ENCODE measurements at places on chromosomes 1 and 21.

GRCh38 chr1:170410401-170411166 lies 121.4 kb upstream of the GORAB start:
- no peak for DNase-seq

GRCh38 chr1:76136894-76137293 lies 62.3 kb downstream of the ST6GALNAC3 start:
- no peak for DNase-seq

GRCh38 chr1:169094897-169095569 lies 11.5 kb upstream of the ATP1B1 start:
- no peak for DNase-seq

DNA sequence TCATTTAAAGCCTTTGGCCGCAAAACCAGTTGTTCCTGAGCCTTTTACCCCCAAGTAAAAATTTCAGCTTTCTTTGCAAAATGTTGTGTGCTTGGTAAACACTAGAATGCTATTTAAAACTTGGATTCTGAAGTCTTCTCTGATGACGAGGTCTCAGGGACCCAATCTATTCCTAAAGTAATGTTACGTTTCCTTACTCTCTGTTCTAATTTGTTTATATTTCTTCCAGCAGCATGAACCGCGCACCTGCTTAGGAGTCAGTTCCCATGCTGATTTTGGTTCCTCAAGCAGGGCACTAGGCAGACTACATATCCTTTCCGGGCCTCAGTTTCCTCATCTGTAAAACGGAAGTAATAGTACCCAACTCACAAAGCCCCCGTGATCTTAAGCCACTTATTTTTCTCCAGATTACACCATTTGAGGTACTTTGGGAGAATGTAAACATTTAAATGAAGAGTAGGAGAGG lies 969 bp upstream of the ALDH4A1 start:
- DNase-seq = no peak

GRCh38 chr1:226772446-226773139 lies 33.5 kb upstream of the ITPKB start:
- DNase-seq = peak; percentile 43

DNA sequence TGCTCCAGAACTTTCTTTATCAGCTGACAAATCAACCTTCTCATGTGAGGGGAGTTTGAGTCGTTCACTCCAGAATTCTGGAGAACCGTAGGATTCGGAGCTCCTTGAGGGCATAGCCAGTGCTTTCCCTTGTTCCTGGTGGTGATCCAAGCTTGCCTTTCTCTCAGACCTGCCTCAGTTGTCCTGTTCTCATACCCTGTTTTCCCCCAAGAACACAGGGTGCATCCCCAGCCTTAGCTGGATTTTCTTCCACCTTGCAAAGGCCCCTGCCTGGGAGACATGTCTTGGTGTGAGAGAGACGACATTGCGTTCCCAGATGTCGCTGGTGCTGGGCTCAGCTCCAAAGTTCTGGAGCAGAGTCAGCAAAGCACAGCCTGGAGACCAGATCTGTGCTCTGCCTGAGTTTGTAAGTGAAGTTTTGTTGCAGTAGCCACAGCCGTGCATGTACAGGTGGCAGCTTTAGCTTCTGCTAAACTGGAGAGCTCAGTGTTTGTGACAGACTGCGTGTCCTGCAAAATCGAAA lies 40.0 kb downstream of the ABCG1 start:
- no peak for DNase-seq

DNA sequence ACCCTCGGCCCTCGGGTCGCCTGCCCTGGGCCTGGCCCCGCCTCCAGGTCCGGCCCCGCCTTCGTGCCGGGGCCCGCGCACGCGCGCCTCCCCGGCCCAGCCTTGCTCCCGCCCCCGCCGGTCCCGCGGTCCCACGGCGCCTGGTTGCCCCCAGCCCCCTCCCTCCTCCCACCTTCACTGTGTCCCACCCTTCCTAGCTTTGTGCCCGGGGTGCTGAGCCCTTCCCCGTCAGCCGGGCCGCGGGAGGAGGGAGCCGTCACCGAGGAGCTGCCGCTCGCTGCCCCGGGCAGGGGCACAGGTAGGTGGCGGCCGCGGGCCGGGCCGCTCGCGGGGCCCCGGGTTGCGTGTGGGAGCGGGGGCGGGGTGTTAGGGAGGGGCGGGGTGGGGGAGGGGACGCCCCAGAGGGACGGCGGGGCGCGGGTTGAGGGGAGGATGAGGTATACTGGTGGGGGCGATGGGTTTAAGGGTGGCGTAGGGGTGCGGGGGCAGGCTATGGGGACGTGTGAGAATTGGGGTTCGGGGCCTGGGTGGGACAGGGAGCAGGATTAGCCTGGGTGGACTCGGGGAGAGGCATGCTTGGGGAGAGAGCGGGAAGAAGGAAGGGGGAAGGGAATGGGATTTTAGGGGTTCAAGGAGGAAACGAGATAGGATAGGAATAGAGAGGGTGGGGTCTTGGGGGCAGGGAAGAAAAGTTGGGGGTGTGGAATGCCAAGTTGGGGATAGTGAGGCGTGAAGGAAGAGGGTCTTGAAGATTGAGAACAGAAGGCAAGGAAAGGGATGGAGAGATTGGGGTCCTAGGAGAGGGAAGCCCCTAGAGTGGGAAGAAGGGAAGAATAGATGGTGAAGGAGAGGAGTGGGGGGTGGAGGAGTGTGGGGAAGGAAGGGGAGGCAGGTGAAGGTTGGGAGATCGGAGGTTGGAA lies at the start of gene LRRC42:
LRRC42 (plus strand) TSS at position 99 of the 920 bp plus-strand sequence. CDS start 5,650 bp downstream, outside the sequence.
- peak; percentile 98 for DNase-seq

- no peak for DNase-seq
Observed at GRCh38 chr1:26350343-26350700, 3.6 kb downstream of the CRYBG2 start.

DNA sequence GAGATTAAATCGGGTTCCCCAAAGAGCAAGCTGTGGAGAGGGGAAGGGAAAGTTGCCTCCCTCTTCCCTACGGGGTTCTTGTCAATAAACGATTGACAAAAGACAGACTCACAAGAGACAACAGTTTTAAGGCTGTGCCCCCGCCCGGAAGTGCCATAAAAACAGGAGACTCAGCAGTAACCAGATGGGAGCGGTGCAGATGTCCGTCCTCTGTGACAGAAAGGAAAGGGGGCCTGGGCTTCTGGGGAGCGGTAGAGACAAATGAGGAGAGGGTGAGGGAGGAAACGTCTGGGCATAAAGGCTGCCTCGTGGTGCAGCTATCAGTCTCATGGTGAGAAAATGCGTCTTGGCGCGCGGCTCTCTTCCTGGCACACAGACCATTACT lies 5.9 kb downstream of the TP73 start:
- DNase-seq = no peak

- no peak for DNase-seq
Observed at GRCh38 chr1:3669421-3669821, 17.1 kb downstream of the TP73 start.

DNA sequence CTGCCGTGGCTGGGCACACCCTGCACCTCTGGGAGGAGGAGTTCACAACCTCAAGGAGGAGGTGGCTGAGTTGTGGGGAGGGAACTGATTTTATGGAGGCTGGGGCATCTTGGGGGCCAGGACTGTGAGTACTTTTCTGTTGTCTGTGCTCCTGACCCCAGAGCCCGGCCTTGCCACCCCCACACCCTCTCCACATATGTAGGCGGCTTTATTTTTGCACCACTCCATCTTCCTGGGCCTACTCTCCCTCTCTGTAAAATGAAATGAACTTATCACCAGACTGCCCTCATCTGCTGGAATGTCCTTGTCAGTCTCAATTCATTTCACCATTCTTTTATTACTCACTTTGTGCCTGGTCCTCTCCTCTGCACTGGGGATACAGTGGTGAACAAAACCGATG lies 12.8 kb downstream of the FOXD2 start:
- DNase-seq = no peak

DNA sequence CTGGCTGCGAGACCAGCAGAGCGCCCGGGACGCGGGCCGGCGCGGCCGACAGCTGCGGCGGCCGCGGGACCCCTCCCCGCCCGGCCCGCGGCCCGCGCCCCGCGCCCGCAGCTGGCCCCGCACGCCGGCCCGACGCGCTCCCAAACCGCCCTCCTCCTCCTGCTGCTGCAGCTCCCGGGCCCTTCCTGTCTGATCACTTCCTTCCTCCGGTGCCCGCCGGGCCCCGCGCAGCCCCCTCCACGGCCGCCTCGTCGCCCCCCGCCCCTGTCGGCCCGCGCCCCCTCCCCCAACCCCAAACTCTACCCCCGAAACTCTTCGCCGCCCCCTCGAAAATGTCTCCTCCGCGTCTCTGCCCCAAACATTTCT lies 594 bp downstream of the LUZP1 start:
- peak; percentile 79 for DNase-seq
